Naive thymus-derived CD8-positive, alpha-beta T cell (primary cell): ENCODE measurements at places on chromosomes 16 and 17. TPM values are rescaled to one million over a fixed set of nuclear protein-coding genes. Genes with fewer than 3 reads are reported as not detected.
A peak's percentile ranks its signal among the peaks of the same experiment; 100 is the strongest.

DNA sequence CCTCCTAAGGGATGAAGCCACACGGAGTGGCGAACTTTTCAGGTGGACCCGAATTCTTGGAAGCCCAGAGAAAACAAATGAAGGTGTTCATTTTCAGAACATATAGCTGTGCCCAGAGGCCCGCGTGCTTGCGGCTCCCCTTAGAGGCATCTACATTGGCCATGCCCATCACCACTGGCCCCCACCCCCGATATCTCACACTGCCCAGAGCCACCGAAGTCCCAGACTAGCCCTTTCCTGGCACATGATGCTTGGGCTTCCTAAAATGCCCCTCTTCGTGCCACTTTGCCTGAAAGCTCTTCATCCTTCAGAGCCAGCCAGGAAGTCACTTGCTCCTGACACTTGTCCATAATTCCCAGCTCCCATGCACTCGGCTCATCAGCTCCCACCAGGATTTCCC, 2.1 kb upstream of the HEXIM1 start:
- DNase-seq = no peak

HBA2 gene
- not detected for total RNA-seq

- DNase-seq = no peak
Measured at GRCh38 chr17:62735044-62735651, 73.0 kb downstream of the MARCHF10 start.

- no peak for DNase-seq
Measured at GRCh38 chr16:50259334-50260205, 6.8 kb upstream of the ADCY7 start.

DNA sequence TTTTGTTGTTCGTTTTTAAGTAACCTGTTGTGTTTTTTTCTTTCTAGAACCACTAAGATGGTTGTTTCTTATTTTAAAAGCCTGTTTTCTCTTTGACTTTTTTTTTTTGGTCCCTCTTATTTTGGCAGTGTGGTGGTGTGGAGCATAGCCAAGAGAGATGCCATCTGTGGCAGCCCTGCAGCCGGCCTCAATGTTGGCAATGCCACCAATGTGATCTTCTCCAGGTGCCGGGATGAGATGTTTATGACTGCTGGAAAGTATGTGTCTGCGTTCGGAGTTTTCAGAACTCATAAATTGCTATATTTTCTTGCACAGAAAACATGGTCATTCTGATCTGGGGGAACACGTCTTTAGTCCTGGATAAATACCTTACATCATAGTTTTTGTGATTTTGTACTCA, 17.6 kb downstream of the CFAP52 start:
- no peak for DNase-seq

- DNase-seq = no peak
Measured at GRCh38 chr17:72512649-72513556, 392.1 kb downstream of the SOX9 start.

RNF157 gene
- 46.4 TPM for total RNA-seq

DNA sequence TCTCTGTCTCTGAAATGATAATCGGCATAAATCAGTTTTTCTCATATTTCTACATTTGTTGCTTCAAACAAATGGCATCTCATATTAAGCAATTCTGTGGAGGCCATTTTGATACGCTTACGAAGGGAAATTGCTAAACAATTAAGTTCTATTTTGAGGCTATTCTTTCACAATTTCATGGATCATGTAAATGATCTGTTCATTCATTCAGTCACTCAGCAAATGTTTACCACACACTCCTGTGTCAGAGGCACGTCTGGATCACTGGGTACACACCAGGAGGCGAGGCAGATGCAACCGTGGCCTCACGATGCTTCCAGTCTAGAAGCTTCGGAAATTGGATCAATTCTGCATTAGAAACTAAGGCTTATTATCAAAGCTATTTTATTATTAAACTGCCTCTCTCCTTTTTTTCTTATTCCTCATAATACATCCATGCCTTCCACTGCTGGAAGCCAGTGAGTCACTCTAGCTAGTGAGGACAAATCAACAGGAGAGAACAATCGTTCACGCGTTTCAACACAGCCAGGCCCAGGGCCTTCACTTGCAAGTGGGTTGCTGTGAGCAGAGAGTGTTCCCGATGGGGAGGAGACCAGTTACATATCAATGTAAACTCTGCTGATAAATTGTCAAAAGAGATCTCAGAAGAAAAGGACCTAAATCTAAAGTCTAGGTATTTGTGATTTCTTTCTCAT, 11.3 kb upstream of the SLC39A11 start:
- DNase-seq = no peak

- DNase-seq = no peak
Measured at GRCh38 chr16:22789281-22789945, 24.5 kb upstream of the HS3ST2 start.

PPP4C gene
- 83.4 TPM for total RNA-seq

DNA sequence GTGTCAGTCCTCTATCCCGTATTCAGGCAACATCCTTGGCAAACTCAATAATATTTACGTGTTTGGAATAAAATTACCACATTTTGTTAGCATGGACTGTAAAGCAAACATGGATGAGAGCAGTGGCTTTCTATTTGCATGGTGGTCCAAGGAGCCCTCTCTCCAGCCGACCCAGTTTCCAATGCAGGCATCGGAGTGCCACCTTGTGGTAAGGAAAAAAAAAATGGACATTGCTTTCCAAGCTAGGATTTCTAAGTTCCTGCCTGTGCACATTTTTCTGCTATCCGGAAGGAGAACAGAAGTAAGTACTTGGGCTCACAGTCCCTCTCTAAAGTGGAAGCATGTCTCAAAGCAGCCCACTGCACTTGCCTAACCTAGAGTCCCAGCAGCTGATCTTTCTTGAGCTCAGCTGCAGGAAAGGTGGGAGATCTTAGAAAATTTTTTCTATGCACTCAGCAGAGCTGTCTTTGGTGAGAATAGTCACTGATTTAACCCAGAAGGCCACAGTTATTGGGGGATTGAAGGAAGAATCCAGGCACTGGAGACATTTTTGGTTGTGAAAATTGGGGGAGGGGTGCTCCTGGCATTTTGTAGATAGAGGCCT, 46.0 kb upstream of the ERCC4 start:
- no peak for DNase-seq

DNA sequence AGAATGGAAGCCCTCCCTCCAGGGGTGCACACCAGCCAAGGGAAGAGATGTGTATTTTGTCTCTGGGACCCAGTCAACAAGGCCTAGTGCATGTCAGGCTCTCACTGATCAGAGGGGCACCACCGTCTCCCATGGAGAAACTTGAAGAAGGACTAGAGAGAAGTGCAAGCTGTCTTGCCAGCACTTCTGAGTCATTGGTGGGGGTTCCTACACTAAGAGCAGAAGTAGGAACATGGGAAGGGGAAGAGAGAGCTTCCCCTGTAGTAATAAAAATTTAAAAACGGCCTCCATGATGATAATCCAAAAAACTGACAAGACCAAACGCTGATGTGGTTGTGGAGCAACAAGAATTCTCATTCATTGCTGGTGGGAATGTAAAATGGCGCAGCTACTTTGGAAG, 46.3 kb downstream of the DYNLRB2 start:
- no peak for DNase-seq

MYLK3 gene
- 0.36 TPM for total RNA-seq

GRCh38 chr16:78731785-78732184, 632.3 kb downstream of the WWOX start:
- no peak for DNase-seq

DNA sequence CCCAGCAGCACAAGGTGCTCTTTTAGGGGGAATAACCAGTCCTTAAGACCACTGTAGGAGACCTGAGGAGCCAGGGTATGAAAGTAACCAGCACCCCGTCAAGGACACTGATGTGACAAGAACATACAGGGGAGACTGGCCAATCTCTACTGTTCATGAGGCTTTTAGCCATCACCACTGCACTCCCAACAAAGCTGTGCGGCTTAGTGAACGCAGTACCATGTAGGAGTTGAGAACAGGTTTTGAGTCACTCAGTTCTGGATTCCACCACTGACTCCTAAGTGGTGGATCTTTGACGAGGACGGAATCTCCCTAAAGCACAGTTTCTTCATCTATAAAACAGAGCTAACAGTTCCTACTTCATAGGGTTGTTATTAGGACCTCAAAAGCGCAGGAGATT, 26.8 kb downstream of the COG4 start:
- DNase-seq = no peak

- DNase-seq = no peak
Measured at GRCh38 chr17:15882058-15882720, 62.7 kb upstream of the ADORA2B start.

CDRT15 gene
- not detected for total RNA-seq

- DNase-seq = no peak
Measured at GRCh38 chr16:23508589-23509440, 1.5 kb downstream of the GGA2 start.

DNA sequence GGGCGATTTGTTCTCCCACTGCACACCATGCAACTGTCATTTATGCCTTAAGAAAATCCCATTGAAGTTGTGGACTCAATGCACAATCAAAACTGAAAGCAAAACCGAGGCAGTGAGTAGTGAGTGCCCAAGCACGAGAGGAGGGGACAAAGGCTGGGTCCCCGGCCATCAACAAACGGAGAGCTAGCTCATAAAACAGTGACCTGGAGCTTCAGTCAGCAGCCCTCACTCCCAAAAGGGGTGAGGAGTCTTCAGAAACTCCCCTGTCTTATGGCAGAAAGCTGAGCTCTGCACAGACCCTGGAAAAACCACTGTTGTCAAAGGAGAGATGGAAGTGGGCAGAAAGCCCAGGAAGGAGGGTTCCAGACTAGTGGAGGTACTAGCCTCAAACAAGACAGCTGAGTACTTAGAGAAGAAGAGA, 96.9 kb downstream of the ADCY9 start:
- DNase-seq = no peak

DNA sequence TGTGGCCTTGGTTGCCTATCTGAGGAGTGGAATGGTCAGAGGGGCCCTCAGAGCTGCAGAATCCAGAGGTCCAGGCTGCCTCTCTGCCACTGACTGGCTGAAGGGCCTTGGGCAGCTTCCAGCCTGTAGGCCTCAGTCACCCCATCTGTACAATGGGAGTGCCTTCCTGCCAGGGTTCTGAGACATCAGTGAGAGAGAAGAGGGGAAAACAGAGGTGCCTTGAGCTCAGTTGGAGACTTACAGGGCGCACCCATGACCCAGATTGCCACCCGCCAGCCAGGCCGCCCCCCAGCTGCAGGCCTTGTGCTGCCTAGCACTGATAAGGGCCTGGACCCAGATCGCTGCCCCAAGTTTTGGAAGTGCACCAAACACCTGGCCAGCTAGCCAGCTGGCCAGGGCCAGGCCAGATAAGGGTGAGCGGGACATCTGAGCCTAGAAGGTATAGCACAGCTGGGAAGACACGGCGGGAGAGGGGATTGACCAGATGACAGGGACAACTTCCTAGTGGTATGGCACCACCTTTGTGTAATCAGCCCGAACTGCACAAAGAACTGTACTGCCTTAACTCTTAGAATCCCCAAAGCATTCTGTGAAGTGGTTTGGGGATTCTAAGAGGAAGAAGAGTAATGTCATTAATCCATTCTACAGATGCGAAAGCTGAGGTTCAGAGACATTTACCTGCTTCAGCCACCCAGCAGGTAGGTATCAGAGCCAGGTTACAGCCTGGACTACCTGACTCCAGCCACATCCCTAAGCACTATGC, 1.4 kb downstream of the SLC4A1 start:
- DNase-seq = no peak

DUXB gene
- not detected for total RNA-seq

KLHDC4 gene
- total RNA-seq = 121 TPM

- DNase-seq = no peak
Measured at GRCh38 chr16:491220-491919, 36.1 kb upstream of the CAPN15 start.

DNA sequence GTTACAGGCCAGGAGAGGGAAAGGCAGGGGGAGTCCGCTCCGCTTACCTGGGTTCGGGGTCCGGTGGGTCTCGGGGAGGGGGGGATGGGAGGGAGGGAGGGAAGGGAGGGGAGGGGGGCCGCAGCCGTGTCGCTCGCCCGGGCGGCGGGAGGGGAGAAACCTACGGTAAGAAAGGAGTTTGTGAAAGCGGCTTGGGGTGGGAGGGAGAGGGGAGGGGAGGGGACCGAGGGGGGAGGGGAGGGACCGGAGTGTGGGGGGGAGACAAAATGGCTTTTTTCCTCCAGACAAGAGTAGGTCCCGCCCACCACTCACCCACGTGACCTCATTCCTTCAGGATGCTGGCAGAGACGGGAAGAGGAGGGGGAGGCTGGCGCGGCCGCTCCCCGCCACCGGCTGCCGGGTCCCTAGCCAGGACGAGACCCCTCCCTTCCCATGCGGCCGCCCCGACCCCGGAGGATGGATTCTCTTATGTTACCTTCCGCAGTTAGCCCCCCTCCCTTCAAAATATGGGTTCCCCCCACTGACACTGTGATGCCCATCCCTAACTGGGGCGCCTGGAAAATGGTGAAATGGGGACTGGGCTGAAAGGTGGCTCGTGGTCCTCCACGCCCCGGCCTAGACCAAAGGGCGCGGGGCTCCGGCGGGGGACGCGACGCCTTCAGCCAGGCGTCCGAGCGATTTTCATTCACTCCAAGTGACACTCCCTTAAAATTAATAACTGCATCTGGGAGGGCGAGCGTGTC, at the start of gene PCGF2:
TSS of gene PCGF2 (minus strand) at position 188 of the 743 bp plus-strand sequence. CDS start 7,934 bp downstream, outside the sequence.
- no peak for DNase-seq

DNA sequence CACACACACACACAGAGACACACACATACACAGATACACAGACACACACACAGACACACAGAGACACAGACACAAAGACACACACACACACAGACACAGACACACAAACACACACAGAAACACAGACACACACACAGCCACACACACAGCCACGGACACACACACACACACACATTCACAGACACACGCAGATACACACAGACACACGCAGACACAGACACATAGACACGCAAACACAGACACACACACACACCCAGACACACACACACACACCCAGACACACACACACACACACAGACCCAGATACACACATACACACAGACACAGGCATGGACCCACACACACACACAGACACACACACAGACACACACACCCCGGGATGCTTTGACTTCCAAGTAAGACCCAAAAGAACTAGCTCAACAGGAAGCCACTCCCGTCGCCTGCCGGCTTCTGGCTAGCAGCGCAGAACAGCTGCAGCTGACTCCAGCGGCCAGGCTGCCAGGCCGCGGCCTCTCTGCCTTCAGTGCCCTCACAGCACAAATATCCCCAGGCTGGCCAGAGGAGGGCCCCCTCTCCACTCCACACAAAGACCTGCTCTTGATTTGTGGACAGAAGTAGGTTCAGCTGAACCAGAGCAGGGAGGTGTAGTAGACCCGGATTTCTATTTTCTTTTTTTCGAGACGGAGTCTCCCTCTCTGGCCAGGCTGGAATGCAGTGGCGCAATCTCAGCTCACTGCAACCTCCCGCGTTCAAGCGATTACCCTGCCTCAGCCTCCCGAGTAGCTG, 6.0 kb upstream of the CHRNE start:
- DNase-seq = peak; percentile 71

DNA sequence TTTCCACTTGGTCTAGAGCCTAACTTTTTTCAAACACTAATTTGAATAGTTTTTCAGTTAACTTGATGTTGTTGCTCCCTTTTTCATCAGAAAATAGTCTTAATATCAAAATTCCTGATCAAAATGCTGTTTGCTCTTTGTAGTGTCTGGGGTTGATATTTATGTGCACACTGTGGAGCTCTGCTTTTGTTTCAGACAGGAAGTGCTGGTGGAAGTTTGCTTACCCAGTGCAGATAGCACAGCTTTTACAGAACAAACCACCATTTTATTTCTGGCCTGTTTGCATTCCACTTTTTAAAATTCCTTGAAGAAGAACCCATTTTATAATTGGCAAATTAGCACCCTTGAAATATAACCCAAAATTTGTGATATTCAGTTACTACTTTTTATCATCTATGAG, 125.4 kb downstream of the MRTFB start:
- DNase-seq = peak; percentile 8
